ENCODE measurements at places on chromosomes 4 and X.

GRCh38 chr4:24007860-24008261 lies 118.0 kb upstream of the PPARGC1A start:
- no peak for DNase-seq

DNA sequence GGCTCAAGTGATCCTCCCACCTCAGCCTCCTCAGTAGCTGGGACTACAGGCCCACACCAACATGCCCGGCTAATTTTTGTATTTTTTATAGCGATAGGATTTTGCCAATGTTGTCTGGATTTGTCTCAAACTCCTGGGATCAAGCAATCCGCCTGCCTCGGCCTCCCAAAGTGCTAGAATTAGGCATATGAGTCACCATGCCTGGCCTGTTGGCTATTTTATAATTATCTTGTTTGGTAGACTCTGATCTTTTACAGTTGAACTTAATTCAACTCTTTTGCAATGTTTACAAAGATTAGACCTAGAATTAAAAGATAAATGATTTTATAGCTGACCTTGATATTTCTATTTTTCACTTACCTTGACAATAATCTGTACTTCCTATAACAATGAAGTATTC lies 18.0 kb downstream of the DCK start:
- no peak for DNase-seq

DNA sequence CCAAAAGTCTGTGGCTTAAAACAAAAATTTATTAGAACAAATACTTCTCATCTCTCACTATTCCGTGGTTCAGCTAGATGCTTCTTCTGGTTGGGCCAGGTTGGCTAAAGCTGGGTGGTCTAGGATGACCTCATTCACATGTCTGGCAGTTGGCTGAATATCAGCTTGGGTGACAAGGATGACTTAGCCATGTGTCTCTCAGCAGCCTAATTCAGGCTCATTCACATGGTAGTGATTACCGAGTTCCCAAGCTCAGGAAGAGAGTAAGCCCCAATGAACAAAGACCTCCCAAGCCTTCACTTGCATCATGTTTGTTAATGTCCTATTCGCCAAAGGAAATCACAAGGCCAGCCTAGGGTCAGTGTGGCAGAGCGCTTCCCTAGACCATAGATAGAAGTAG lies 119.4 kb downstream of the FANCB start:
- DNase-seq = no peak

DNA sequence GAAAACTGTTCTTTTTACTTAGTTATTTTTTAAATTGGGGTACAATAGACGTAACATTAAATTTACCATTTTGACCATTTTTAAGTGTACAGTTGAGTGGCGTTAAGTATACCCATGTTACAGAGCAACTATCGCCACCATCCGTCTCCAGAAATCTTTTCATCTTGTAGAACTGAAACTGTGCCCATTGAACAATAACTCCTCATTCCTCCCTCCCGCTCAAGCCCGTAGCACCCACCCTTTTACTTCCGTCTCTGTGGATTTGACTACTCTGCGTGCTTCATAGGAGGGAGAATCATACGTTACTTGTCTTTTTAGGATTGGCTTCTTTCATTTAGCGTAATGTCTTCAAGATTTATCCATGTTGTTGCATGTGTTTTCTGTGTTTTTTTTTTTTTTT lies 55.3 kb downstream of the TMEM131L start:
- DNase-seq = no peak

DNA sequence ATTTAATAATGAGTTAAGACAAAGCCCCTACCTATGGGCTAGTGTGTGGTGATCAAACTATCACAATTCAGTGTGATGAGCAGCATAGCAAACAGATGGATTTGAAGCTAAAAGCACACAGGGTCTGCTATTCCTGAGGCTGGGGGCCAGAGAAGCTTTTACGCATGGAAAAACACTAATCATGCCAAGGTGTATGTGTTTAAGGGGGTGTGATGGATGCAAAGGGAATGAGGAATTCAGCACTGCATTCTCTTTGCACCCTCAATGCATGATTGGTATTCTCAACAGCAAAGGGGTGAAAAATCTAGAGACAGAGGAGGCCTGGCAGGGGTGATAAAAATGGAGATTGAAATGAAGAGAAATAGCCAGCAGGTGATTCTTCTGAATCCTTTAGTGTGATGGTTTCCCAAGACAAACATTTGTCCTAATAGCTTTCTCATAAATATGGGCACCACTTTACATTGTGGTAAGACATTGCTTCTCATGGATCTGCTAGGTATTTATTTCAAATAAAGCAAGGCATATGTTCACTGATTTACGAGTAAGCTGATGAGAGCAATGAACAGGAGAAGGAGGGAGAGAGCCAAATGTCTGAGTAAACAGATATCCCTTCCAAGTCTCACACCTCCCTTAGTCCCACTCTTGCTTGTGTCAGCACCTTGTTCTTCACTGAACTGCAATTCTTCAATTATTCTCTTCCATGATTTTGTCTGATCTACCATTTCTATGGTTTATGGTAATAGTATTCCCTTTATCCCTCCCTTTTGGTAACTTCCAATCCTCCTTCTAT lies 15.7 kb downstream of the C1QTNF7 start:
- DNase-seq = no peak

DNA sequence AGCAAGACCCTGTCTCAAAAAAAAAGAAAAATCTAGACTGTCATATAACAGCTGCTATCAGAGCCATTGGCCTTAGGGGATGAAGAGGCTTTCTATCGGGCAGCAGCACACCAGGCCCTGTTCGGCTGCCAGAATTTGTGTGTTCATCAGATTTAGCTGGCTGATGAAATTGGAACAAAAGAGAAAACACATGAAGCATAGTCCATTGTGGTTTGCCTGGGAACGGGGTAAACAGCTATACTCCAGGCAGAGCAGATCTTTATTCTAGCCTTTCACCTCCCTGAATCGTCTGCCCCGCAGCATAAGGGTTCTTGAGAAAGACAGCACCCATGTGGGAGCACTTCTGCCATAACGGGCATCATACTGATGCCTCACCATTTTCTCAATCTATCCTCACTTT lies 11.6 kb downstream of the TKTL1 start:
- no peak for DNase-seq

- DNase-seq = no peak
Measured at GRCh38 chrX:37745354-37745753, 34.5 kb upstream of the CYBB start.

GRCh38 chr4:159160242-159160641 lies 57.4 kb downstream of the RAPGEF2 start:
- no peak for DNase-seq

- DNase-seq = no peak
Measured at GRCh38 chrX:34437586-34437985, 219.5 kb downstream of the TMEM47 start.

DNA sequence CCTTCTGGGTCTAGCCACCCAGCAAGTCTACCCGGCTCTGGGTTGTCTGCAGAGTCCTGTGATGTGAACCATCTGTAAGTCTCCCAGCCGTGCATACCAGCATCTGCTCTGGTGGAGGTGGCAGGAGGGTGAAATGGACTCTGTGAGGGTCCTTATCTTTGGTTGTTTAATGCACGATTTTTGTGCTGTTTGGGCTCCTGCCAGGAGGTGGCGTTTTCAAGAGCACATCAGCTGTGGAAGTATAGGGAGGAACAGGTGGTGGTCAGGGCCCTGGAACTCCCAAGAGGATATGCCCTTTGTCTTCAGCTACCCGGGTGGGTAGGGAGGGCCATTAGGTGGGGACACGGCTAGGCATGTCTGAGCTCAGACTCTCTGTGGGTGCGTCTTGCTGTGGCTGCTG lies 66.5 kb upstream of the ZFP42 start:
- no peak for DNase-seq

GRCh38 chrX:32483534-32484136 lies 727.7 kb downstream of the DMD start:
- DNase-seq = no peak

DNA sequence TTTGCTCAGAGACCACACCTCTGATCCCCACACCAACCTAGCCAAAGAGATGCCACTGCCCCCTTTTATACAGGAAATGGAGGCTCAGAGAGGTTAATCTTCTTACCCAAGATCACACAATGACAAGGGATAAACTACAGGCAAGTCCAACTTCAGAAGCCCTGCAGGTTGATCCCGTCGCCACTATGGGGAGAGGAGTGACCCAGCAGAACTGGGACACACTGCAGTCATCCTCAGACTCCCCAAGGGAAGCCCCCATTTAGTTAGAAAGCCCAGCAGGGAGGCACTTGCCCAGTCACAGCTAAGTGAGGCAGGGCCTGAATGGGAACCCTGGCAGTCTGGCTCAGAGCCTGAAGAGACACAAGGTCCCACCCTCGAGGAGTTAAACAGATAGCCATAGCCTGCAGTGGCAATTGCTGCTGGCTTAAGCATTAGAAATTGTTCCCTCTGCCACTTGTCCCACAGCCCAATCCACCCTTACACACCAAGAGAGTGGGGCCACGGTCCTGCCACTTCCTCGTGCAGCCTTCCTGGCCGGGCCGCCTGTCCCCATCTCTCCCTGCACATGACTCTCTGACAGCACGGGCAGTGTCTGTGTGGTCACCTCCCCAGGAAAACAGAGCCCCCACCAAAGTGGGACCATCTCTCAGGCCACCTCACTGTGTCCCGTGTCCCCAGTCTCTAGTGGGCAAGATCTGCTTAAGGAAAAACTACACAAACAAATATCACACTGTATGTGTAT lies 2.7 kb downstream of the JAKMIP1 start:
- DNase-seq = no peak

DNA sequence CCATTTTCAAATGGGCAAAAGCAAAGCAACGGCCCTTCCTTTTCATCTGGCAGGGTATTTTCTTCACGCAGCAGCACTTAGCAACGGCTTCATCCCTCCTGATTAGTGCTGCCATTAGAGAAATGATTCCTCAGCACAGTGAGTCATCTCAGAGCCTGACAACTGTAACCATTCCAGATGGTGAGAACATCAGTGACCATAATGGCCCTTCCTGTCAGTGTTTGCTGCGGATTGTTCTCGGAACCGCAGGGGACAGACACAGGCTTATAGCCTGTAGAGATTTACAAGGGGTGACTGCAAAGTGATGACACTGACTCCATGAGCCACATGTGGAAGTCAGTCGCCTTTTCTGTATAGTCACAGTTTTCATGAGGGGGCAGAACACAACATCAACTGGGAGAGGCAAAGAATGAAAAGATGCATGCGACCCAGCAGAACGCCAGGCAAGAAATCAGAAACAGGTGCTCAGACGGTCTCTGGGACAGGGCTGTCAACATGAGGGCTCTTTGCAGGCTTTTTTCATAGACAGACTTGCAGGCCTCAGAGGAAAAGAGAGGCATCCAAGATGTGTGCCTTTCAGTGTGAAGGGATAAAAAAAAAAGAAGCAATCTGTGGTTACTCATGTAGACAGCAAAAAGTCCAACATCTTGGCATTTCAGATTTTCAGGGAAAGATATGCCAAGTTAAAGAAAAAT lies 69.9 kb upstream of the FBXW7 start:
- DNase-seq = no peak

- no peak for DNase-seq
Measured at GRCh38 chrX:39613997-39614679, 483.6 kb downstream of the BCOR start.

GRCh38 chrX:57929373-57929772 lies 19.1 kb upstream of the ZXDA start:
- DNase-seq = no peak

DNA sequence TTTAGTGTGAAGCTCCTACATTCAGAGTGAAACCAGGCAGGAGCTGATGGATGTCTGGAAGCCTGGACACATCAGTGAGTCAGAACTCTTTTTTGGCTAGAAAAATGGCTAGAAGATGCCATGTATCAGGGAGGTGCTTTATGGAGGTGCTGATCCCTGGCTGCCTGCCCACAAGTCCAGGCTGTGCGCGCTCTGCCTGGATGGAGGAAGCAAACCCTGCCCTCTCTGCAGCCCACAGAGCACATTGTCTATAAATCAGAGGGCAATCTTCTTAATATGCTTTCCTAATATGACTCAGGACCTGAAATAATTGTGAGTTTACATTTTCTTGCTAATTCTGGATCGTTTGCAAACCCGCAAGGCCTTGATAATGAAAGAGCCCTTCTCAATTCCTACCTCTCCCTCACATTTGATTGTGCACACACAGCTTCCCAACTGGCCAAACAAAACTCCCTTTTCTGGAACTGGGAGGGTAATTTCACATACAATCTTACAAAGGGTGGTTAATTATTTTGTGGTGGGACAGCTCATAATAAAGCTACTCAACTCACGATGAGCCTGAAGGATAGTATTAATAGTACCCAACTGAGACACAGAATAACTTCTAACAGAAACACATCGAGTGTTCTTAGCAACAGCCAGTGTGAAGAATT lies 11.7 kb downstream of the MFAP3L start:
- DNase-seq = no peak

- no peak for DNase-seq
Measured at GRCh38 chr4:106986486-106986885, 49.6 kb downstream of the DKK2 start.

DNA sequence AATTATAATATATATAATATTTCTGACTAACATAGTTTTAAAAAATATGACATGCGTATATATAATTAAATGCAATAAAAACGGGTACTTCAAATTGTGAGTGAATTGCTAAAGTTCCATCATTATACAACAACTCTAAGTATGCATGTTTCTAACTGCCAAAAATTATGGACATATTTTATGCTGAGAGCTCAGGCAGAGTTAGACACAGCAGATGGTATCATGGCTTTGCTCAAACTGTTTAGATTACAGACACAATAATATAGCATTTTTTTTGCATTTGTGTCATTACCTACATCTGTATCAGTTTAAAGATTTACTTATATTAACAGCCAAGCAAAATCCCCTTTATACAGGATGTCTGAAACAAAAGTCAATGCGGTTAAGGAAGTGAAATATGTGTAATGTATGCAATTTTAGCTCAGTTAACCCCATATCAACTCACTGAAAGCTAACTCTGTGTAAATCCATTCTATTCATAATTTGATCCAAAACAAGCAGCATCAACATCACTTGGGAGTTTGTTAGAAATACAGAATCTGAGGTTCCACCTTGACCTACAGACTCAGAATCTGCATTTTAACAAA lies 119.1 kb upstream of the CNKSR2 start:
- no peak for DNase-seq

GRCh38 chr4:78299565-78299972 lies 242.4 kb downstream of the FRAS1 start:
- no peak for DNase-seq

DNA sequence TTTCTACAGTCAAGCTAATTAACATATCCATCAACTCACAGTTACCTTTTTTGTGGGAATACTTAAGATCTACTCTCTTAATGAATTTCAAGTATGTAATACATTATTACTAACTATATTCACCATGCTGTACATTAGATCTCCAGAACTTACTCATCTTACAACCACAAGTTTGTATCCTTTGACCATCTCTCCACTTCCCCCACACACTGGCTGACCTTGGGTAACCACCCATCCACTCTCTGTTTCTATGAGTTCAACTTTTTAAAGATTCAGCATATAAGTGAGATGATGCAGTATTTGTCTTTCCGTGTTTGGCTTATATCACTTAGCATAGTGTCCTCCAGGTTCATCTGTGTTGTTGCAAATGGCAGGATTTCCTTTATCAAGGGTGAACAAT lies 30.5 kb upstream of the MAGED1 start:
- DNase-seq = no peak

DNA sequence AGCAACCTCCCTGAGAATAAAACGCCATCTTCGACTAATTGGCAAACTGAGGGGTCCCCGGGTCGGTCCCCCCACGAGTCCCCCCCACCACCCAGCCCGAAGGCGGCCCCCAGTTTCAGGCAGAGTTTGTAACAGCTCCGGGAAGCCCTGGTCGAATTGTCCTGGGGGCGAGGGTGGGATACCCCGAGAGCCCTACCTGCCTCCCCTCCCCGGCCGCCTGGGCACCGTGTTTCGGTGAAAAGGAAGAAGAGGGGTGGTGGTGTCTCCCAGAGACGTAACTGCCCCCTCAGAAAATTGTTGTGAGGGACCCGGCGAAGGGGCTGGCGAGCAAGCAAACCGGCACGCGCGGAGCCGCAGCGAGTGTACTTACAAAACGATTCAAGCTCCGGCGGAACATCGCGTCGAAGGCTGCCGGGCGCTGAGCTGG lies 1.2 kb downstream of the ATP11C start:
- DNase-seq = no peak
